AG04449 (cell line): ENCODE measurements at places on chromosomes 3 and 15.

GRCh38 chr3:129597087-129597999 lies 9.1 kb downstream of the PLXND1 start:
- no peak for DNase-seq

GRCh38 chr15:45399381-45400212 lies 21.3 kb upstream of the GATM start:
- DNase-seq = no peak

DNA sequence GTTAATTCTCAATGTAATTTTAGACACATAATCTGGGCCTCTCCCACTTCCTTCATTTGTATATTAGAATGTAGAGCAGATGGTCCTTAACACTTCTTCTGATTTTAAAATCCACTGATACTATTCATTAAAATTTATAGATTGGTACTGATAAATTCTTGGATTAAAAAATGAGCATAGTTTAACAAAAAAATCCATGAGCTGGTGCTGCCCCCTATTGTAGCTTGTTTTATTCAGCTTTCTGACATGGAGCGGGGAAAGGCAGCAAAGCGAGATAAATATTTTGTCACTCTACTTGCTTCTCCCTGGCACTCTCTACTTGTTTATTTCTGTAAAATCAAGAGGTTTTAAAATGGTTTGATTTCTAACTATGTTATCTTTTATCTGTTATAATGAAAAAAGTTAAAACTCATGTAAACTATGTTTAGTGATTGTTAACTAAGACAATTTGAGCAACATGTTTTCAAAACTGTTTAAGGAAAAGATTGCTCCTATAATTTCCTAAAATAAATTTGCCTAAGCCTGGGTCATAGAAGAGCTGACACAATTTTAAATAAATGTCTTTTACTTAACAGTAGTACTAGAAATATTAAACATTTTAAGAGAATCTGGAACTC lies 26.5 kb upstream of the PLOD2 start:
- DNase-seq = no peak

DNA sequence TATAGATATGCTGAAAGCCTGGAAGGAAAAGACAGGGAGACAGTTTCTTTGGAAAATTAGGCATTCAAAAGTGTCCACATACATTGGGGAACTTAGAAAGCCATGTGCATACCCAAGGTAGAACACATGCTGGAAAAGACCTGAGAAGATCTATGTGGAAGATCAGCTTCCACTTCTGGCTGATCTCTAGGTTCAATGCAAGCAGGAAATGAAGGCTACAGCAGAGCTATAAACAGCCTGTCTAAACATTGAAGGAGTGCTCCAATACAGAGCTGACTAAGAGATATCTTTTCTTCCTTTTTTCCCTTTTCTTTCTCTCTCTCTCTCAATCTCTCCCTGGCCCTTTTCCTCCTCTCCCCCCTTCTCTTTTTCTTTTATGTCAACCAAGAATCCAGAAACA lies 73.6 kb upstream of the TCF12 start:
- DNase-seq = no peak

DNA sequence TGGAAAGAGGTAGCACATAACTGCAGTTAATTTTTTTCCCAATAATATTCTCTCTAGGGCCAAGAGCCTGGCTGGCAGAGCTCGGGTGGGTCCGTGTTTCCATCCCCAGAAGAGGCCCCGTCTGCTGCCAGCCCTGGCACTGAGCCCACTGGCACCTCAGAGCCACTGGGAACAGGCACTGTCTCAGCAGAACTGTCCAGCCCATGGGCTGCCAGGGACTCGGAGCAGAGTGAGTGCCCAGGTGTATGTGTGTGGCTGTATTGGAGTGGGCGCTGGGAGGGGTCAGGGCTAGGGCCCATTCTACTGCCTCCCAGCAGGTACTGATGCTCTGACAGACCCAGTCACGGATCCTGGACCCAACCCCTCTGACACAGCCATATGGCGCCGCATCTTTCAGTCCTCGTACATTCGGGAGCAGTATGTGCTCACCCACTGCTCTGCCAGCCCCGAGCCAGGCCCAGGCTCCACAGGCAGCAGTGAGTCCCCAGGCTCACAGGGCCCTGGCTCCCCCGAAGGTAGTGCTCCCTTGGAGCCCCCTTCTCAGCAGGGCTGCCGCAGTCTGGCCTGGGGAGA lies 8.9 kb downstream of the VWA5B2 start:
- no peak for DNase-seq

- DNase-seq = no peak
Observed at GRCh38 chr3:160618363-160618762, 53.0 kb upstream of the KPNA4 start.

- DNase-seq = no peak
Observed at GRCh38 chr15:64610257-64610919, 150.0 kb downstream of the ZNF609 start.

DNA sequence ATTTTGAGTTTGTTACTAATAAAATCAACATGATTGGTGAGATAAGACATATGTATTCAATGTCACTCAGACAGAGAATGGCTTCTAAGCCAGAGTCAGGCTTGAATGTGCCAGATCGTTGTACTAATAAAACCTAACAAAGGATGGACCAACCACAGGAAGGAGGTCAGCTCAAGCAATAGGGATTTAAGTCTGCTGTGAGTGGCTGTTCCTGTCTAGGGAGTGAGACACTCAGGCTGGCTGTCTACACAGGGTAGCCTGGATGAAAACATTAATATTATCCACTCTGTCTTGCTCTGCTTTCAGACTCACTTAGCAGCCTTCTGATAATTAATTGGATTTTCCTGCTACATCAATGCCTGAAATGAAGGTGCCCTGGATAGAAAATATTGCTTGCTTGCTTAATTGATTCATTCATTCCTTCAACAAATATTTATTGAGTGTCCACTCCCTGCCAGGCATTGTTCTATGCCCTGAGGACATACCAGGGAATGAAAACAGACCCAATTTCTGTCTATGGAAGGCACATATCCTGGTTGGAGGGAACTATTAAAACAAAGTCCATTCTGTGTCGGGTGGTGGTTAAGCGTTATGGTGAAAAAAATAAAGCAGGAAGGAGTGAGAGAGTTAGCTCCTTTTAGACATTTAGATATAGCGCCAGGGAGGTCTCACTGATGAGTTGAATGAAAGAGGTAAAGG lies 239.4 kb downstream of the CHST2 start:
- DNase-seq = no peak

DNA sequence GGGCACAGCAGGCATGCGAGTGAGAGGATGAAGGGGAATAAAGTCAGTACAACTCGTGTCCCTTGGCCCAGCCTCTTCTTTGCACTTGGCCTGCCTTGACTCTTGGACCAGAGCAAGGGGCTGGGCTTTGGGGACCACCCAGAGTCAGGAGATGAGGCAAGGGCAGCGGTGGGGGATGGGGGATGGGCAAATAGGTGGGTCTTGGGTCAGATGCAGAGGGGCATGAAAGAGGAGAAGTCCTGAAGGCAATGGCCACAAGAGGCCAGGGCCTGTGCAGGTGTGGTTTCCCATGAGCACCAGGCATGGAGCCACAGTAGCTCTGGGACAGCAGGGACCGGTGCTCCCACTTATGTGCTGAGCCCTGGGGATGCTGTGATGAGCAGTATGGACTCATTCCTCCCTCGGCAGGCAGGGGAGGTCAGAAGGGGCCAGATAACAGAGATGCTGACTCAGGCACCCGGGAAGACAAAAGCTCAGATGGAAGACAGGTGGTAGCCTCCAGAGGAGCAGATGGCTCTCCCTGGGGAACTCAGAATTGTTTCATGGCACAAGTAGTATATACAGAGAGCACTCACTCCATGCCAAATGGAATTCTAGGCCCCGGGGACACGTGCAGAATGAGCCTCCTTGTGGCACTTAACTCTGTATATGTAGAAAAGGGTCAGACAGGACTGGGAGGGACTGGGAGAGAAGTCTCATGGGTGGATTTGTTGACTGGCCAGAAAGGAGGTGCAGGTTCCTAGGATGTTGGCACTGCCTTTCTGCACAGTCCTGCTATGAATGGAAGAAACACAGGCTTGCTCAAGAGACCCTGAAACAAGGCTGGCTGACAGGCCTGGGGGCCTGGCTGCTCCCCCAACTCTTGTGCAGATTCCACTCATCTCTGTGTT lies 14.3 kb downstream of the ZBTB47 start:
- DNase-seq = no peak
